ENCODE measurements at places on chromosomes 6 and 20.
A peak's percentile ranks its signal among the peaks of the same experiment; 100 is the strongest.

DNA sequence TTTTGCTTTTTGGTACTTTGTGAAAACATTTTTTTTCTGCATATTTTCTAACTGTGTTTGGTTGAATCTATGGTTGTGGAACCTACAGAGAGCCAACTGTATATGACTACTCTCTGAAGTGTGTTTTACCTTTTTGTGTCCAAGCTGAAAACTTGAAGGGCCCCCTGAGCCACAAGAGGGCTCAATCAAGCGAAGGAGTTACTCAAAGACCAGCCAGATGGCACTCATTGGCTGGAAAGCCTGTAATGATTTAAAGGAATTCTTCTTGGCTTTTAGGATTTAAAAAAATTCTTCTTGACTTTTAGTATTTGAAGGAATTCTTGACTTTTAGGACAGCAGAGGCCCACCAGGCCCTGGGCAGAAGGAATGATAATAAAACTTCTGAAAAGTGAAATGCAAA, 27.0 kb upstream of the ECI2 start:
- no peak for DNase-seq

GRCh38 chr20:15396900-15397299, 1059.5 kb upstream of the FLRT3 start:
- peak; percentile 2 for DNase-seq

DNA sequence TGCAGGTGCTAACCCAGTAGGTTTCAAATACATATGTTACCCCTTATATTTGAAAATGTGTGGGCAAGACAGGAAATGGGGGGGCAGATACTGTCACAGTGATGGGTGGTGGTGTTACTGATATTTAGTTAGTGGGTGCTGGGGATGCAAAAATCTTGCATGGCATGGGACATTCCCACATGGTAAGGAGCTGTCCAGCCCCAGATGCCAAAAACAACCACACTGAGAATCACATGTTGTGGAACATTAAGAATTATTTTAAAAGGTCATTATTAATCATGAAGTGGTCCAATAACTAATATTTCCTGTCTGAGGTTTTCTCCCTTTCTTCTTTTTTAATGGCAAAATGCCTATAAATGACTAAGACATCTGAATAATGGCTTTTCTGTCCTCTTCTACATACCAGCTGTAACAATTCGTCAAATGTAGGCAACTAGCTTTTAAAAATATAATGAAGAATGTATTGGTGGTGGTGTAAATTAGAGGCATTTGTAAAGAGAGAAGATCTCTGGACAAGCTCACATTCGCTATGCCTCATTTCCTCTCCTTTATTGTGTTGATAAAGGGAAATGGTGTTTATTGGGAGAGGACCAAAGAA, 57.3 kb upstream of the SLC35B3 start:
- DNase-seq = no peak

DNA sequence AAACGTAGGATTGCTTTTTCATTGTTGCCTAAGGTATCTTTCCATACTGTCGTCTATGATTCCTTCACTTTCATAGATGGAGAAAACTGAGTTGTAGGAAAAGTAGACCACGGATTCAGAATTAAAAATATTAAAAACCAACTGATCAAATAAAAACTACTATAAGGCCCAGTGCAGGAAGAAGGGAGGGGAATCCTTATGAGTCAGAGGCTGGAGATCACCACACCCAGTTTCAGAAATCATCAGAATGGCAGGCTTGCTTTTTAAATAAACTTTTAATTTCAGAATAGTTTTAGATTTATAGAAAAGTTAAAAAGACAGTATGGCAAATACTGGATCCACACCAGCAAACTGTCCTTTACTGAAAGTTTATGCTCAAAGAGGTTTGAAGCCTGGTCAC, 32.0 kb upstream of the POPDC3 start:
- peak; percentile 43 for DNase-seq

All from RPMI7951 (cell line).